ENCODE measurements at places on chromosomes 13 and 19.

- no peak for DNase-seq
Observed at GRCh38 chr19:47651691-47652090, 42.8 kb downstream of the BICRA start.

GRCh38 chr13:77360032-77360685 lies 33.3 kb upstream of the MYCBP2 start:
- DNase-seq: no peak

GRCh38 chr19:32558607-32559228 lies 22.3 kb upstream of the PDCD5 start:
- DNase-seq: no peak

- DNase-seq: no peak
Observed at GRCh38 chr19:4596033-4596904, 36.8 kb upstream of the SEMA6B start.

GRCh38 chr19:29783627-29784190 lies 28.1 kb upstream of the CCNE1 start:
- no peak for DNase-seq

DNA sequence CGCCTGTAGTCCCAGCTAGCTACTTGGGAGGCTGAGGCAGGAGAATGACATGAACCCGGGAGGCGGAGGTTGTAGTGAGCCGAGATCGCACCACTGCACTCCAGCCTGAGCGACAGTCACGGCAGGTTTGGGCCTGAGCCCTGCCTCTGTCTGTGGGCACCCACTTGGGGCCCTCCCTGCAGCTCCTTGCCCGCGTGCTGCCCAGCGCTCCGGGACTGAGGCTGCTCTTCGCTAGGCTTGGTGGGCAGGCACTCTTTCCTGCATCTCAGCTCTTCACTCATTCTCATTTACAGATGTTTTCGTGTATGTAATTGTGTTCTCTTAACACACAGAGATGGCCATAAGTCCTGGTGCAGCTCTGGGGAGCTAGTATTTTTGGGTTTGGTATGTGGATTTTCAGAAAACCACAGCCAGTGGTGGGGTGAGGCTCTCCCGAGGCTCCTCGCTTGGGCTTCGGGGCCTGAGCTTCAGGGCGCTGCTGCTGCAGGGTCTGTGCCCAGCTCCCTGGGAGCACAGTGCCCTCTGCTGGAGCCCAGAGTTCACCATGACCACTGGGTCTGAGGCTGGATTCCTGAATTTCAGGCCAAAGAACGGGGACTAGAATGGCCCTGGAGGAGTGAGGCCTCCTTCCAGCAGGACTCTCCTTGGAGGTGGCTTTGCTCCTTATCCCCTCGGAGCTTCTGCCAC lies 15.2 kb downstream of the UPF1 start:
- DNase-seq: peak; percentile 72

GRCh38 chr13:75802161-75802560 lies 166.0 kb downstream of the LMO7 start:
- DNase-seq: no peak

DNA sequence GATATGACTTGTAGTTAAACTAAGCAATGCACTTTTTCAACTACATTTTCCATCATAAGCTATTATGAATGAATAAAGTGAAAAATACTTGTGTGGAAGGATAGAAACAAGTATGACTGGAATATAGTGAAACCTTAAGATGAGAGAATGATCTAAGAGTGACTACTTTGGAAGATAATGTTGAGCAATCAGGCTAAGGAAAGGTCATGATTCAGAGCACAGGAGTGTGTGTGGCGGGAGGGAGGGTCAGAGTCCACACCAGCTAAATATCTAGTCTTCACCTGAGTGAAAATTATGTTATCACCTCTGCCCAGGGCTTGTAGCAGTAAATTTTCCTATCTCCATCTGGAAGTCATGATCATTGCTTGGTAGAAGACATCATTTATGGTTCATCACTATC lies 833.4 kb upstream of the ATXN8OS start:
- no peak for DNase-seq

- no peak for DNase-seq
Observed at GRCh38 chr19:19269952-19270694, 3.0 kb downstream of the TM6SF2 start.

GRCh38 chr13:112771139-112771876 lies 81.5 kb downstream of the ATP11A start:
- no peak for DNase-seq

DNA sequence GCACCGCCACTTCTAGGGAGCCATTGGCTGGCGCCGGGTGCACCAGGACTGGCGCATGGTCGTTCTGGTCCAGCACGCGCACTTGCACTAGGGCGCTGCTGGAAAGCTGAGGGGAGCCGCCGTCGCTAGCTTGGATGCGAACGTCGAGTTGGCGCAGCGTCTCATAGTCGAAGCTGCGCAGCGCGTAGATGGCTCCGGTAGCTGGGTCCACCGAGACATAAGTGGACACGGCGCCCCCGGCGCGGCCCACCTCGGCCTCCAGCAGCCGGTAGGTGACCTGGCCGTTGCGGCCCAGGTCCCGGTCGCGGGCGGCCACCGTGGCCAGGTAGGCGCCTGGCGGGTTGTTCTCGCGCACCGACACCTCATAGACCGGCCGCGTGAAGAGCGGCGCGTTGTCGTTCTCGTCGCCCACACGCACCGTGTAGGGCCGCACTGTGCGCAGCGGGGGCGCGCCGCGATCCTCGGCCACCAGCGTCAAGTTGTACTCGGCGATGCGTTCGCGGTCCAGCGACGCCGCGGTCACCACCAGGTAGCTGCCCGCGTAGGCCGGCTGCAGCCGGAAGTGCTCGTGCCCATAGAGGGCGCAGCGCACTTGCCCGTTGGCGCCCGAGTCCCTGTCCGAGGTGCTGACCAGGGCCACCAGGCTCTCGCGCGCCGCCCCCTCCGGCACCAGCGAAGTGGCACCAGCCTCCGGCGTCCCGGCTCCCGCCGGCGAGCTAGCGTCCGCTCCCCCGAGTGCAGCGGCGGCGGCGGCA lies 1.7 kb downstream of the PCDH8 start:
- peak; percentile 7 for DNase-seq

- DNase-seq: no peak
Observed at GRCh38 chr13:31090961-31091624, 70.6 kb downstream of the HSPH1 start.

GRCh38 chr13:20984879-20985278 lies 76.5 kb downstream of the LATS2 start:
- DNase-seq: no peak

GRCh38 chr19:41637484-41637883 lies 10.6 kb upstream of the CEACAM4 start:
- no peak for DNase-seq

GRCh38 chr13:27621366-27622101 lies at the start of gene POLR1D:
TSS of gene POLR1D (plus strand) at chr13:27621892. CDS start at chr13:27621984, 92 bp downstream.
- DNase-seq: peak; percentile 88

- no peak for DNase-seq
Observed at GRCh38 chr19:6572217-6572616, 18.7 kb downstream of the CD70 start.

GRCh38 chr13:44576351-44577235 lies 463 bp upstream of the TSC22D1 start:
- peak; percentile 23 for DNase-seq

DNA sequence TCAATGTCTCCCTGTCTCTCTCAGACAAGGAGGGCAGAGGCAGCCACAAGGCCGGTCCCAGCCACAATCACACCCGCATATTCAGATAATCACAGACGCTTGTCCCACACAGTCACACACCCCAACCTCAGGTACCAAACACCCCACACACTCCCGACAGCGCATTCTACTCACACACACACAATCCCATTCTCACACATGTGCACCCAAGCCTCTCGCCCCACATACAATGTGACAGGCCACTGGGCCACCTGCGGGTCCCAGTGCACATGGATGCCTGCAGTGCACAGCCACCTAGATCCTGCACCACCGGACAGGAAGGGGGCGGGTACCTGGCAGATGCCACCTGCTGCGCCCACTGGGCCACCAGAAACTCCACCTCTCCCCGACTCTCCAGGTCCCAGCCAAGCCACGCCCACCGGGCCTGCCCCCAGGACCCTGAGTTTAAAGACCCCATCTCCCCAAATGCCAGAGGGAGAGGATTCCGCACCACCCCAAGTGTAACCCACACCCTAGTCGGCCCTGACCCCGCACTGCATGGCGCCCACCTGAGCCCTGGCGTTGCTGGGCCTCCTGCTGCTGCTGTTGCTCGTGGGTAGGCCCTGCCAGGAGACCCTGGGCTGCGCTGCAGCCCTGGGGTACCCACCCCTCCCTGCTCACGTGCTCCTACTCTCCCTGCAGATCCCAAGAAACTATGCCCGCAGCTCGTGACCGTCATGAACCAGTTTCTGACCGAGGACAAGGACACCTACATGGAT lies 10.6 kb downstream of the SCGB2B2 start:
- no peak for DNase-seq

DNA sequence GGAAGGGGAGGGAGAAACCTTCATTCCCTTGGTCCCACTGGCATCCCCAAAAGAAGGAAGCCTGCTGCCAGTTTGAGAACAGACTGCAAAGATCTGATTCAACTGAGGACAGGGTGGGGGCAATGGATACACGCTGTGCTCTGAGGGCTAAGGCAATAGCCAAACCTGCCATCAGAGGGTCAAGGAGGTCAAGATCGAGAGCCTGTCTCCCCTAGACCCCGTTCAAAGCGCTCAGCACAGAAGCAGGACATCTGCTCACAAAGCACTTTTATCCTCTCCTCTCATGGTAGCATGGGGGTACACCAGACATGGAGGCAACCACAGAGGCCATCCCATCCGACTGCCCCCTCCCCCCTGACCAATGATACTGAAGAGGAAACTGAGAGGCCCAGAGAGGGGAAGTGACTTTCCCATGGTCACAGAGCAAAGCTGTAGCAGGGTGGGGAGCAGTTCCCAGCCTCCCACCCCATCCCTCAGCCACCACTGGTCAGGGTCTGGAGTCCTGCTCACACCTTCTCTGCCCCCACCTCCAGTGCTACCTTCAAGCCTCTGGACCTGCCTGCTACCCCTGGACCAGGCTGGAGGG lies 11.1 kb downstream of the POU2F2 start:
- no peak for DNase-seq

DNA sequence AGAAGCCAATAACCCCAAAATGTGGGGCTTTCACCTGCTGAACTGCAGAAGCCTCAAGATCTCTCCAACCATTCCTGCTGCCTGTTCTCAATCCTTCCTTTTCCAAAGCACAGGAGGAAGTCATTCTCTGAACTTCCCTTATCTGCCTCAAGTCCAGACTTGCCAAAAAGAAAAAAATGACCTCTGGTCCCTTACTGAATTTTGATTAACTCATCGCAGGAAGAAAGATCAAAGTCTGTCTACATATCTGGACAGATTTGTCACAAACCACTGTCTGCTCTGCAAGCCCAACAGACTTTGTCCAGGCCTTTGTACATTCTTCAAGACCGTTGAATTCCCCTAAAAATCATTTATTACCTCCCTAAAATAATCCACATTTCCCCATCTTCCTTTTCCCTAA lies 126.5 kb upstream of the NBEA start:
- DNase-seq: no peak

DNA sequence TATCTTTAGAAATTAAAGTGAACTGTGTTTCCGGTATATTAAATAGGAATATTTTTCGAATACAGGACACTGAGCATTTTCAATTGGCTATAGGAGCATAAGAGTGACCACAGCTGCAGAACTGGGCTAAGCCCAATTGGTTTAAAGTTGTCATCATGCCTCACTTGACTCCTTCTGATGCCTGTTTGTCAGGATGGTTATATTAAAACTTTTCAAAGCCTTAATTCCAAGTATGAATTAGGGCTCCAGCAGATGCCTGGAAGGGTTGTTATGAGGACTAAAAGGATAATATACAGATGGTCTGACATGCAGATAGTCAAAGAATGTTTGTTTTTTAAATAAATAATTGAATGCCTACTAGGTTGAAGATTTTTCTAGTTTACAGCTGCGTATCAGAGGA lies 100.0 kb downstream of the LMO7 start:
- DNase-seq: no peak

DNA sequence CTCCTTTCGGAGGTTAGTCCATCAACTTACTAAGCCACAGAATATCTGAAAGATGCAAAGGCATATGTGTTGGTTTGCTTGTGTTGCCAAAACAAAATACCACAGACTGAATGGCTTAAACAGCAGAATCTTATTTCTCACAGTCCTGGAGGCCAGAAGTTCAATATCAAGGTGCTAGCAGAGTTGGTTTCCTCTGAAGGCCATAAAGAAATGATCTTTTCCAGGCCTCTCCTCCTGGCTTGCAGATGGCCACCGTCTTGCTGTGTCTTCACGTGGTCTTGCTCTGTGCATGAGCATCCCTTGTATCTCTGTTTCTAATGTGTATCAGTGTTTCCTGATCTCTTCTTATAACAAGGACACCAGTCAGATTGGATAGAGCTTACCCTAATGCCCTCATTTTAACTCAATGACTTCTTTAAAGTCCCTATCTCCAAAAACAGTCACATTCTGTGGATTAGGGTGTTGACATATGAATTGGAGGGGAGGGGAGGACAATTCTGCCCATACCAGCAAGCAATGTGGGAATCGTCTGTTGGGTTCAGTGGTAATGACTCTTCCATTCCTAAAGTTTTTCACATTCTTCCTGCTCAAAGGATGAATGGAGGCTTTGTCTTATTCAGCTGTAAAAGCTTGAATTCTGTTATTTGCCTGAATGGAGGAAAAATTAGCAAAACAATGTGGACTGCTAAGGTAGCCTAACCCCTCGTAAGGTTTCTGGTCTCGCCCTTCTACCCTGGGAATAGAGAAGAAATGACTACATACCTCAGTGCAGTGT lies 715.7 kb downstream of the DIAPH3 start:
- DNase-seq: no peak

GRCh38 chr13:84553227-84553626 lies 671.0 kb upstream of the SLITRK1 start:
- DNase-seq: no peak

DNA sequence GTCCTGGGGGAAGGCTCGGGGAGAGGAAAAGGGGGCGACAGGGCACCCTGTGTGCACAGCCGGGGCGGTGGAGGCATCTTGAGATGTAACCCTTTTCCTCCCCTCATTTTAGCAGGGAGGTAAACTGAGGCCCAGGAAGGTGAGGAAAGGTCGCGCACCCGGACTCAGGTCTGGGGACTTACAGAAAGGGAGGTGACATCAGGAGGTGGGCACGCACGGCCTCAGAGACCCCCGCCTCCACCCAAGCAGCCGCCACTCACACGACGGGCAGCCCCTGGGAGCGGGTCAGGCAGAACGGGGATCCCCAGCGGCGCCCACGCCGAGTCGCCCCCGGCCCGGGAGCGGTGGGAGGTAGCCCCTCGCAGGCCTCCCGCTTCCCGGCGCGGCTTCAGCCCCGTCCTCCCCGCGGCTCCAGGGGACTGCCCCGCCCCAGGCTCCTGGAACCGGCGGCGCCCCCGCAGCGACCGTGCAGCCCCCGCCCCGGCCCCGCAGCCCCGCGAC lies 477 bp downstream of the PIP5K1C start:
- no peak for DNase-seq

DNA sequence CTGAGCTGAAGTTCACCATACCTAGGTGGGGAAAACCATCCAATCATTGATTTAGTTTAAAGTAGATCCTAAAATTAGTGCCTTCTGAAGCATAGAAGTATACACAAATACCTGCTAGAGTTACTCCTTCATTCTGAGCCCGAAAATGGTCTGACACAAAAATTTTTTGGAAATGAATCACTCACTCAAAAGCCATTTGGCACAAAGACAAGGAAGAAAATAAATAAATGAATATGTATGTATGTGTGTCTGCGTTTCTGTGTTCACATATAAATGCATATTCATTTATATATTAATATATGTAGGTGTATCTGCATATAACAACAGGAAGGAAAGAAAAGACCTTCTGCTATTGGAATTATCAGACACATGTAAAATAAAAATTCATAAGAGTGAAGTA lies 614.4 kb upstream of the PCDH9 start:
- DNase-seq: no peak

Data from CD4-positive, alpha-beta T cell treated with Interleukin-10 for 1 hour (primary cell).